ENCODE measurements at places on chromosomes 2 and 18.
A peak's percentile ranks its signal among the peaks of the same experiment; 100 is the strongest.

GRCh38 chr18:26568926-26569665, 20.7 kb upstream of the KCTD1 start:
- no peak for DNase-seq

GRCh38 chr2:185291035-185291647, 447.5 kb upstream of the FSIP2 start:
- peak; percentile 27 for DNase-seq

GRCh38 chr2:216763396-216763795, 68.0 kb upstream of the IGFBP5 start:
- DNase-seq = no peak

DNA sequence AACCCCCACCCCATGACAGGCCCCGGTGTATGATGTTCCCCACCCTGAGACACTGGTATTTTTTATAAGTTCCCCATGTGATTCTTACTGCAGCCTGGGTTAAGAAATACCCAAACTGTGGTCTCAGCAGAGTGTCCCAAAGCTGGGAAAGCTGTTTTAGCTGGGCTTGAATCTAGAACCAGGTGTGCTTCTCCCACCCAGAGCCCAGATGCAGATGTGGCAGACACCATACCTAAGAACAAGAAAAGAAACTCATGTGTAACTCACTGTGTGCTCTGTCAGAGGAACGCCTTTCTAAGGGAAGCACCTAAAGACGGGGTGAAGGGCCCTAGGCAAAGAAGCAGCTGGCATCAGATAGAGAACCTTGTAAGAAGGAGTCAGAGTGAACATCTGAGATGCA, 23.9 kb downstream of the DOK1 start:
- DNase-seq = no peak

GRCh38 chr2:106781196-106781595, 104.8 kb downstream of the ST6GAL2 start:
- DNase-seq = peak; percentile 2
